ENCODE measurements at places on chromosomes 4 and X.

DNA sequence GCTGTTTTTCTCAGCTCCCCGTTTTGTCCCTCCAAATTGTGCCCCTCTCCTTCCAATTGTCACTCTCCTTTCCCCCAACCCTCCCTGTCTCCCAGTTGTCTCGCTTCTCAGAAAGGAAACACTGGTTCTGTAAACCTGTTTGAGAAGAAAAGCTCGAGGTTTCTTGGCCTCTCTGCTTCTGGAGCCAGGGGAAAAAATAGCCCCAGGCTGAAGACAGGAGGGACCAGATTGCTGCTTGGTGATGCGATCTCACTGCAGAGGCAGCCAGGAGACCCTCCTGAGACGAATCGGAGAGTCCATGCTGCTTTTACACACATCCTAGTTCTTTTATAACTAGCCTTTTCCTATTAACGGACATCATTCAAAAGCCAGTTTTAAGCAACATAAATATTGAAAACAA lies 21.2 kb downstream of the TRIML1 start:
- DNase-seq, result no peak

DNA sequence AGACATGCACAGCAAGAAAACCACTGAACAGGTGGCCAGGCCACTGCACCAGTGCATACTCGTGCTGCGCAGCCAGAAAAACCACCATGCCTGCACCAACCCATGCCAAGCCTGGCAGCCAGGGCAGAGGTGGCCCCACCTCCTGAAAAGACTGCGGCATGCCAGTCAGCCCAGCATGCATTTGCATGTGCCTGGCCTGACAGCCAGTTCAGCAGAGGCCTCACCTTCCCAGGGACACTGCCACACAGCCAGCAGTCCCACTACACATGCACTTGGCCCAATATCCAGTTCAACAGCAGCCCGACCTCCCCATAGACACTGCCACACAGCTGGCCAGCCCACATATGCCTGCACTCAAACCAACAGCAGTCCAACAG lies 43.5 kb upstream of the DDX60 start:
- no peak for DNase-seq

- DNase-seq, result no peak
Measured at GRCh38 chr4:15912236-15912635, 26.3 kb downstream of the FGFBP1 start.

GRCh38 chrX:40581336-40581920 lies 658 bp downstream of the ATP6AP2 start:
- DNase-seq, result peak; percentile 21

DNA sequence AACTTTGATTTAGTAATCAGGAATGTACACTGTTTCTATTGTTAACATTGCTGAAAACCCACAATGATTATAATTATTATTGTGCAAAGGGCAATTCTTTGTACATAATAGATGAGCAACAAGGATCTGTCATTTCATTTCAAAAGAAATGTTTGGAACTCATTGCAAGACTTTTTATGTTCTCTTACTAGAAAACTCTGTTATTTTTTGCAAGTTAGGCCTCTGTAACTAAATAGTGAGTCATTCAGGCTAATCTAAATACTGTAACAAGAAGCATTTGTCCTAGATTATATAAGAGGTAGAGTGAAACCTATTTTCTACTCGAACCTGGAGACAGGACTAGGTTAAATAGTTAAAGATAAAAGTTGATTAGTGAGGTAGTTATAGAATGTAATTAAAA lies 93.2 kb upstream of the FAM47B start:
- no peak for DNase-seq

DNA sequence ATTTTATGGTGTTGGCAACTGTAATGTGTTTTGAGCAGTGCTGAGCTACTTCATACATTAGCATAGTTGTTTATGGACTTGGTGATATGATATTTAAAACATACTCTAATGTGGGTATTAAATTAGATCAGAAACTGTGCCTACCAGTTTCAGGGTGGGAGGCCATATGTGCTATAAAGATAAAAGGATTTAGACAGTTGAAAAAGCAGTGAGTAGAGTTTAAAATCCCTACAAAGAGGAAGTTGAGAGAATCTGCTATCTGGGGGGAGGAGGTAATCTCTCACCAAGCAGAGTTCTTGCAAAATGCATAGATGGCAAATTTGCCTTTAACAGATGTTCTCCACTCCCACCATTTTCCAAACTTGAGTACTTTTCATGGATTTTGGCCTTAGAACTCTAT lies 154.5 kb downstream of the SPOCK3 start:
- DNase-seq, result no peak

- DNase-seq, result no peak
Measured at GRCh38 chr4:113665036-113665435, 96.5 kb downstream of the CAMK2D start.

- DNase-seq, result no peak
Measured at GRCh38 chrX:64580035-64580434, 184.8 kb upstream of the MTMR8 start.

GRCh38 chr4:10015140-10015753 lies 6.0 kb downstream of the SLC2A9 start:
- DNase-seq, result peak; percentile 61

DNA sequence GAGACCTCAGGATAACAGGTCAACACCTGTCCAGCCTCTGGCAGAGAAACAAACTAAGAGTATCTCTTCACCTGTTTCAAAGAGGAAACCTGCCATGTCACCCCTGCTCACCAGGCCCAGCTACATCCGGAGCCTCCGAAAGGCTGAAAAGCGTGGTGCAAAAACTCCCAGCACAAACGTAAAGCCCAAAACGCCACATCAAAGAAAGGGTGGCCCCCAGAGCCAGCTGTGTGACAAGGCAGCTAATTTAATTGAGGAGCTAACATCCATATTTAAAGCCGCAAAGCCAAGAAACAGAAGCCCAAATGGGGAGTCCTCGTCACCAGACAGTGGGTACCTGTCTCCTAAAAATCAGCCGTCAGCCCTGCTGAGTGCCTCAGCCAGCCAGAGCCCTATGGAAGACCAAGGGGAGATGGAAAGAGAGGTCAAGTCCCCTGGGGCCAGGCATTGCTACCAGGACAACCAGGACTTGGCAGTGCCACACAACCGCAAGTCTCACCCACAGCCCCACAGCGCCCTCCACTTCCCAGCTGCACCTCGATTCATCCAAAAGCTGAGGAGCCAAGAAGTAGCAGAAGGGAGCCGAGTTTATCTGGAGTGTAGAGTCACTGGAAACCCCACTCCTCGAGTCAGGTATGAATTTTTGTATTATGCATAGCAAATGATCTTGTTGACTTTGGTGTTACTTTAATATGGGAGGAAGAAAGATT lies 15.1 kb downstream of the PALLD start:
- DNase-seq, result peak; percentile 64

- no peak for DNase-seq
Measured at GRCh38 chrX:112056886-112057285, 25.7 kb downstream of the TRPC5 start.

GRCh38 chr4:168647646-168648375 lies 151.0 kb downstream of the PALLD start:
- DNase-seq, result no peak

GRCh38 chr4:72969976-72970375 lies 99.5 kb downstream of the COX18 start:
- no peak for DNase-seq

- no peak for DNase-seq
Measured at GRCh38 chr4:123127875-123128274, 205.5 kb upstream of the NUDT6 start.

DNA sequence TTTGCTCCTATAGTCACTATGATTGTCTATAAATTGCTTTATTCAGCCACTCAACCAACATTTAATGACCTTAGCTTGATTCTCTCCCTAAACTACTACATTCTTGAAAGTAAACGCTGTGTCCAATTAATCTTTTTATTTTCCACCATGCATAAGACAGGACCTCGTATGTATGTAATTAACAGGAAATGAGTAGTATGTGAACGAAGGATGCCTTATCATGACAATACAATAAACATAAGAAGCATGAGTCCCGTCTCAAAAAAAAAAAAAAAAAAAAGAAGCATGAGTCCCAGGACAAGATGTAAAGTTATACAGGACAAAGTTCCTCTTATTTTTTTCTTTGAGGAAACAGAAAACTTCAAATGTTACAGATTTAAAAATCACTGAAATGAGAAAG lies 92.5 kb downstream of the PPP3CA start:
- DNase-seq, result no peak

DNA sequence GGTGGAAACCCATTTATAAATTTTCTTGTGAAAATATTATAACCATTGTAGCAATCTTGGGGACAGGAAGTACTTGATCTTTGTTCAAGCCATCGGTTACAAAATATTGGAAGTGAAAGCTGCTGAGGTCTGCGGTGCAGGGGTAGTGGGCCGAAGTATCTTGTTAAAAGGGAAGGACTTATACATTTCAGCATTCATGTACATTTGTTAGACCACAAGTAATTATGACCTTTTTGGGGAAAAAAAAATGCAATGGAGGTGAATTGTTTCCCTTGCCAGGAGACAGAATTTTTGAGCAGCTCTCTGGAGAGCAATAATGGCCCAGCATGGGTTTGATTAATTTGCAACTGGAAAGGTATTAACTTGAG lies 121.3 kb downstream of the EGF start:
- DNase-seq, result peak; percentile 22
